ENCODE measurements at places on chromosomes 6 and 20.

GRCh38 chr6:30884521-30885480 lies 482 bp downstream of the DDR1 start:
- DNase-seq: no peak

- DNase-seq: no peak
Measured at GRCh38 chr6:119871520-119871919, 522.0 kb upstream of the MAN1A1 start.

- peak; percentile 22 for DNase-seq
Measured at GRCh38 chr6:72553531-72554511, 68.0 kb upstream of the KCNQ5 start.

- no peak for DNase-seq
Measured at GRCh38 chr20:7856756-7857155, 83.5 kb downstream of the HAO1 start.

DNA sequence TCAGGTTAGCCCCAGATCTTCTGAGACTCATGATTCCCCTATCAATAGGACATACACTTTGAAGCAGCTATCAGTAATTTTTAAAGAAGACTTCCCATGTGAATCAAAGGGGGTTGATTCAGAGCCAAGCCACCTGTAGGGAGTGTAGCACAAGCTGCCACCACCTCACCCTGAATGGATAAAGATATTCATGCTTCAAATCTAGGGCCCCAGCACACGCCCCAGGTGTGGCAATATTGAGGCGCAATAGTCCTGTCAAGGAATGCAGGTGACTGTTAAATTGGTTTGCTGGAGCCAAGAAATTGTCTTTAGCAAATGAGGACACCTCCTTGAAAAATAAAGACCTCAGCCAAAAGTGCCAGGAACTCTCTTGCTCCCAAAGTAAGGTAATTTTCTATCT lies 404.4 kb downstream of the MAFB start:
- DNase-seq: no peak

GRCh38 chr6:100177956-100178355 lies 183.9 kb upstream of the MCHR2 start:
- DNase-seq: no peak

DNA sequence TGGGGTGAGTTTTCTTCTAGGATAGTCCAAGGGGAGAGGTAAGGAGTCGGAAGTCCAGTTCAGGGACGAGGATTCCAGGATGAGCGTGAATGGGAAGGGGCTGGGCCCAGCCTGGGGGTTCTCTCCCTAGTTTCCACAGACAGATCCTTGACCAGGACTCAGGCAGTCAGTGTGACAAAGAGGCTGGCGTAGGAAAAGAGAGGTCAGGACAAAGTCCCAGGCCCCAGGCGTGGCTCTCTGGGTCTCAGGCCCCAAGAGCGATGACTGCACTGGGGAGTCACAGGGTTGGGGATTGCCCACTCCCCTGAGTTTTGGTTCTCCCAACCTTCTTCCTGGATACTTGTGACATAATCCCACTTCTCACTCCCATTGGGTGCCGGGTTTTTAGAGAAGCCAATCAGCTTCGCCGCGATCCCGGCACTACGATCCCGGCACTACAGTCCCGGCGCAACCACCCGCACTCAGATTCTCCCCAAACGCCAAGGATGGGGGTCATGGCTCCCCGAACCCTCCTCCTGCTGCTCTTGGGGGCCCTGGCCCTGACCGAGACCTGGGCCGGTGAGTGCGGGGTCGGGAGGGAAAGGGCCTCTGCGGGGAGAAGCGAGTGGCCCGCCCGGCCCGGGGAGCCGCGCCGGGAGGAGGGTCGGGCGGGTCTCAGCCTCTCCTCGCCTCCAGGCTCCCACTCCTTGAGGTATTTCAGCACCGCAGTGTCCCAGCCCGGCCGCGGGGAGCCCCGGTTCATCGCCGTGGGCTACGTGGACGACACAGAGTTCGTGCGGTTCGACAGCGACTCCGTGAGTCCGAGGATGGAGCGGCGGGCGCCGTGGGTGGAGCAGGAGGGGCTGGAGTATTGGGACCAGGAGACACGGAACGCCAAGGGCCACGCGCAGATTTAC lies 46.2 kb upstream of the TRIM26 start:
- peak; percentile 91 for DNase-seq

- DNase-seq: no peak
Measured at GRCh38 chr6:112571488-112572270, 224.5 kb downstream of the RFPL4B start.

GRCh38 chr20:49171909-49172308 lies 16.2 kb downstream of the STAU1 start:
- peak; percentile 12 for DNase-seq

- no peak for DNase-seq
Measured at GRCh38 chr20:19009081-19009688, 195.6 kb downstream of the SCP2D1 start.

DNA sequence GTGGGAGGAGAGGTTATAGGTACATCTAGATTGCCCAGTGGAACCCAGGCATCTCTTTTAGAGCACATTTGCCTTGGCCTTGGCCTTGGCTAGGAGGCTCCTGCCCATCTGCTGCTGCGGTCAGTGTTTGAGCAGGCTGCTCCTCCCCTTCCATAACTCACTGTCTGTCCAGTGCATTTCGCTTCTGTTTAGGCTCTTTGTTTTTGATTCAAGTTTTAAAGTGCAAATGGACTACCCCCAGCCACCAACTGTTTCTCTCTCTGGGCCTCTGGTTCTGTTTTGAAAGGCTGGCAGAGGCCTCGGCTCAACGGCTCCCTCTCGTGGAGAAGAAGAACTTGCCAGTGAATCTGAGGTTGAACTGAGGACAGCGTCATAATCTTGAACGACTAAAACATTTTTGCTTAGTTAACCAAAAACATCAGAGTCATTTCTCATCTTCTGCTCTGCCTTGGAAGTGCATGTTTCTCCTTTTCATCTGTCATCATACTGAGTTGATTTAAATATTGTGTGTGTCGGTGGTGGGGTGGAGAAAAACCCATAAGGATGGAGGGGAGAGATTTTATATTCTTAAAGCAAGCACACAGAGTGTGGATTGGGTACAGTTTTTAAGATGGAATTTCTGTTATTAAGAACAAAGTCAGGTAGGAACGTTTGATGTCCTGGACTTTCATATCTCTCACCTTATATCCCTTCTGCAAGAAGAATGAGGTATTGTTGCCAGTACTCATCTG lies 171.4 kb downstream of the DTNBP1 start:
- peak; percentile 66 for DNase-seq

GRCh38 chr20:6835609-6836008 lies 68.1 kb downstream of the BMP2 start:
- DNase-seq: no peak

GRCh38 chr6:106094964-106095335 lies 8.8 kb downstream of the PRDM1 start:
- DNase-seq: no peak

GRCh38 chr20:21203088-21203656 lies 77.3 kb downstream of the KIZ start:
- no peak for DNase-seq

DNA sequence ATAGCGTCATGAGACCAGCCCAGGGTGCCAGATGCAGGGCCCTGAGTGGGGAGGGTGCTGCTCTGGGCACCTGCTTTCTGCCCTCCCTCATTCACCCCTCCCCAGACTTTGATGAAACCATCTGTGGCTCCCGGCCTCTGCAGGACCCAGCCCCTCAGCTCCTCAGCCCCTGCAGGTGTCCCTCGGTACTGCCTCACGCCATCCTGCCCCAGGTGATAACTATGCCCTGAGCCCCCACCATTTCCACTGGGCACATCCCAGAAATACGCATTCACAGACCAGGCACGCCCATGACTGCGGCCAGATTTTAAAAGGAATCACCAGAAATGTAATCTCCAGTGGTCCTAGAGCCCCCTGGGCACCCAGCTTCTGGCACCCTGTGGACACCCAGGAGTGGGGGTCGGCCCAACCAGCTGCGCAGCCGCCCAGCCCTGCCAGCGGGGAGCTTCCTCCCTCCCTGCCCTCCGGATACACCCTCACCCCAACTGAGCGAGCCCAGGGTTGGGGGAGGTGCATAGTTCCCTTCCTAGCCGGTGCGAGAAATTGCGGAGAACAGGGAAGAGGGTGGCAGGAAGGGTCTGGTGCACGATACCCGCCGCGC lies 615 bp upstream of the NTSR1 start:
- DNase-seq: no peak

DNA sequence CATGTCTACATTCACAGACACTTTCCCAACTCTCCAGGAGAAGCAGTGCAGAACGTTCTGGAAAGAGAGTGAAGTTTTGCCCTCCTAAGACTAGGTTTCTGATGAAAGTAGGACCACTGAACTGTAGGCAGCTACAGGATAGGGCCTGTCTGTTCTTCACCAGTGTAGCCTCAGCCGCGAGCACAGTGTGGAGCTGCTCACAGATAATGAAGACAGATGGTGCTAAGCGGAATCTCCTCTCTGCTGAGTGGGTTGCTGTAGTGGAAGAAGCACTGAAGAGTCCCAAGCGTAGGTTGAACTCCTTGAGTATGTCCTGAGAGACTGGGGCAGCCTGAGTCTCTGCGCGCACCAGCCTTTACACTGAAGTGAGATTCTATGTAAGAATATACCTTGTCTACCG lies 170.2 kb downstream of the PACRG start:
- DNase-seq: no peak

- DNase-seq: no peak
Measured at GRCh38 chr20:56187534-56188165, 60.9 kb upstream of the MC3R start.

- DNase-seq: no peak
Measured at GRCh38 chr6:35154262-35154661, 13.1 kb upstream of the TCP11 start.

DNA sequence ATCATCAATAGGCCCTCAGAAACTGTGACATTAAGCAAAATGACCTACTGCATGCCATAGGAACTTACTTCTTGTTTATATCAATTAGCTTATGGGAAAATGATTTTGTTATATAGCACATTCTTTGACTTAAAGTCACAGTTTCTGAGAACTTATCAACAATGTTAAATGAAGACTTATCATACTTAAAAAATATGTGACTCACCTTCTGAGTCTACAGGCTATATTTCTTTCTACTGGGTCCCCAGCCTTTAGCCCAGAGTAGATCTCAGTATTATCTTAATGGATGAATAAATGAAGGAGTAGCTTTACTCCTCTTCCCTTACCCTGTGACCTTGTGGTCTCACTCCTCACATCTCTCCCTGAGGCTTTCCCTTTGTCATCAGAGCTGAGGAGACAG lies 180.2 kb downstream of the MAFB start:
- no peak for DNase-seq

DNA sequence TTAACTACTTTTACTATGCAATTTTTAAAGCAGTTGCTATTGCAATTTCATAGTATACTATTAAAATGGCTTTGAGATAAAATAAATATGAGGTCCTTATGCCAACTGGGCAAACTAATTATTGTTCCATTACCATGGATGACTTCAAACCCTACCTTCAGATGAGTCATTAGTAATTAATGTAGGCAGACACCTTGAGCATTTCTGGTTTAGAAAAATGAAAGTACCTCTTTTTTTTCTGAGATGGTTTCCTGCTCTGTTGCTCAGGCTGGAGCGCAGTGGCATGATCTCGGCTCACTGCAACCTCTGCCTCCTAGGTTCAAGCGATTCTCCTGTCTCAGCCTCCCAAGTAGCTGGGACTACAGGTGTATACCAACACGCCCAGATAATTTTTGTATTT lies 11.9 kb downstream of the ASF1A start:
- no peak for DNase-seq

DNA sequence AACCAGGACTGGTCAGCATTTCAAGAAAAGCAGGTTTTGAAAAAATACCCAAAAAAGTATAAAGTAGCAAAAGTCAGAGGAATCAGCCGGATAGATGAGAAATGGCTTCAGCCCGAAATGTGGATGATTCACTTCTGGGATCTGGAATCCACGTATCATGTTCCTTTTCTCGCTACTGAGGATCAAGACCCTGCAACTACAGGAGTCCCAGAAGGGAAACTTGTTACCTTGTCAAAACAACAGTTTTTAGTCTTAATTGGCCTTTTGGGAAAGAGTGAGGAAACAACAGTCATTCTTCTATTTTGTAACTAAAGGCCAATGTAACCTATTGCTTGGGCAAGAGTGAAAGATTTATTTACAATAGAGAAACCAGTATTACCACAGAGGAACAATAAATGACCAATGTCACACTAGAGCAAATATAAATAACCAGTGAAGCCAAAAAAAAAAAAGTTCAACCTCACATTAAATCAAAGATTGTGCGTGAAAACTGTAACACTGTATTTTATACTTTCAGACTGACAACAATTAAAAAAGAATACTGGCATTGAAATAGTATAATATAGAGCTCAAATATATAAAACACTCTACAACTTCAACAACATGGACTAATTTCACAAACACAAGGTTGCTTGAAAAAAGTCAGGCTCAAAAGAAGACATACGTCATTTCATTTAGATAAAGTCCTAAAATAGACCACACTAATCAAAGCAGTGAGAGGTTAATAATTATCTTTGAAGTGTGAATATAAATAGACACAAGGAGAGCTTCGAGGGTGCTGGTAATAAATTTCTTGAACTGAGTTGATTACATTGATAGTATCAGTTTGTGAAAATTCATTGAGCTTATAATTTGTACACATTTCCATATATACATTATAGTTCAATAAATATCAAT lies 116.2 kb downstream of the GFRAL start:
- no peak for DNase-seq

GRCh38 chr6:53591873-53592272 lies 47.0 kb upstream of the GCLC start:
- DNase-seq: no peak

- DNase-seq: no peak
Measured at GRCh38 chr20:41418031-41418430, 51.4 kb upstream of the EMILIN3 start.

DNA sequence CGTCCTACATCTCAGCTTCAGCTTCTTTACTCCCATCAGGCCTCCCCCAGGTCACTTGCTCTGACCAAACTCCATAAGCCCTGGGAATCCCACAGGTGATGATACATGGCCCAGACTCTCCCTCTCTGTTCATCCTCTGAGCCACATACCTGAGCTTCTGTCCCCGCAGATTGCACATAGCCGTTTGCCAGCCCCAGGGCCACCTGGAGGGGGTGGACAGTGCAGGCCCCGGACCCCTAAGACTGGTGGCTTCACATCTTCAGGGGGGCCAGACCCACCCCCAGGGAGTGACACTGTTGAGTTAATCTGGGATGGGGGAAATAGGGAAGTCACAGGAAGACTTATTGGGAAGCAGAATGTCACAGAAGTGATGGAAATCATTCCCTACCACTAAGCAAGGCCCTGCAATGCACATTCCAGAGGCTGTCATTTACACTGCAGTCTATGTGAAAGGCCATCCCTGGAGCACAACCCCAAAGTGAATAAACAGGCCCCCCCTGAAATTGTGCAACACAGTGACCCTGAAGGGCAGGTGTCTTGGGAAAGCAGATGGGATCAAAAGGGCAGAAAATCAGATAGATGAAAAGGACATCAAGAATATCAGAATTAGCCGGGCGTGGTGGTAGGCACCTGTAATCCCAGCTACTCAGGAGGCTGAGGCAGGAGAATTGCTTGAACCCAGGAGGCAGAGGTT lies 2.2 kb downstream of the RXRB start:
- no peak for DNase-seq

GRCh38 chr6:55917751-55918415 lies 42.5 kb upstream of the BMP5 start:
- peak; percentile 86 for DNase-seq

GRCh38 chr6:8855411-8855810 lies 420.1 kb upstream of the SLC35B3 start:
- no peak for DNase-seq

GRCh38 chr20:40658509-40658908 lies 30.5 kb downstream of the MAFB start:
- DNase-seq: no peak

Measured in muscle of back (tissue), 13 donors.